ENCODE measurements at places on chromosomes 5 and 9.

GRCh38 chr5:13477118-13477737, 467.3 kb downstream of the DNAH5 start:
- no peaks in the 10 kb centered on the region for H3K36me3 ChIP-seq
- no peaks in the 10 kb centered on the region for H3K4me1 ChIP-seq
- no peak overlapping the region for H3K4me3 ChIP-seq

DNA sequence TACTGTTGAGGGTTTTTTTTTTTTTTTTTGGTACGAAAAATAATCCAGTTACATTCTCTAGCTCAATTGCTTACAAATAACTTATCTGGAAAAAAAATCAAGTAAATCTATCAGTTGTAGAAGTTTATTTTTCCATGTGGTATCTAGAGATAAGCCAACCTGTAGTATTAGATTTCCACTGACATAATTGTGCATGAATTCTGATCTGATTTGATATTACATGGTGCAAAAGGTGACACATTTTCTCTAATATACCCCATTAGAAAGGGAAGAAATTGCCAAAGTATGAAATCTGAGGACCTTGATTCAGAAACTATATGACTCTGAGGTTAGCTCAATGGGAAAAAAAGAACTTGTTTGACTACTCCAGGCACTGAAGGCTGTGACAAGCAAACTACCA, 141.5 kb downstream of the SLF1 start:
- no peaks in the 10 kb centered on the region for H3K36me3 ChIP-seq
- H3K4me3 ChIP-seq, result no peak overlapping the region
- DNase-seq, result no peak

- no peak for DNase-seq
- peaks cover 10% of the 10 kb centered on the region for H3K36me3 ChIP-seq
- H3K27me3 ChIP-seq, result no peaks in the 10 kb centered on the region
- no peak overlapping the region for H3K4me3 ChIP-seq
- H3K27ac ChIP-seq, result no peak overlapping the region
Observed at GRCh38 chr9:108996643-108997042, 16.7 kb downstream of the CTNNAL1 start.

DNA sequence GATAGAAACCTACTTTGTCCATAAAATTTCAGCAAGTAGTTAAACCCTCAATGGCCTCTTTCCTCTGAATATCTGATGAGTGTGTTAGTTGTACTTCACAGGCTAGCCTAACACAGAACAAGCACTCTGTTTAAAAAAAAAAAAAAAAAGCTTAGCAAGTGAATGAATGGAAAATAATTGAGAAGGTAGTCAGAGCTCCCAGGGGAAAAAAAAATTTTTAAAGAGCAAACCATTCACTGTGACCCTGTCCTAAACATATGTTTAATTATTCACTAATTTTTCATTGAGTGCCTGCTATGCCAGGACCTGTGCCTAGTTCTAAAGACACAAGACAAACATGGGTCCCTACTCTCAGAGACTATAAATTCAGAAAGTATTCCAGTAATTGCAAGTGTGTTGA, 69.3 kb downstream of the SH3RF2 start:
- no peak for DNase-seq
- H3K36me3 ChIP-seq, result peaks cover 7% of the 10 kb centered on the region
- H3K27ac ChIP-seq, result no peak overlapping the region

GRCh38 chr5:167555565-167556166, 735.8 kb upstream of the WWC1 start:
- DNase-seq, result no peak
- H3K4me3 ChIP-seq, result no peak overlapping the region
- peaks cover 1% of the 10 kb centered on the region for H3K36me3 ChIP-seq

DNA sequence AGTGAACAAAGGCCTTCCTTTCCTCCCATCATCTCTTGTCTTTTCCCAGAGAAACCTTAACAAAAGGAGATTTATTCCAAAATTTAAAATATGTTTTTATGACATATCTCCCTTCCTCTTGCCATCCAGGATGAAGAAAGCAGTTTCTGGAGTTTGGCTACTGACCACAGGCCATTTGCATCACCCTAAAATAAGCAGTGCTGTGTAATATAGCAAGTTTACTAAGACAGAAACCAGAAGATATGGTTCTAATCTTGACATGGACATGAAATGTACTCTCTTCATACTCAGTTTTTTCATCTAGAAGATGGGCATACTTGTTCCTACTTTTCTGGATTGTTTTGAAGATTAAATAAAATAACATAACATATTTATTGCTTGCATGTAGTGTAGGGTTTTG, 50.2 kb upstream of the ZFAND5 start:
- no peak overlapping the region for H3K27ac ChIP-seq
- no peaks in the 10 kb centered on the region for H3K27me3 ChIP-seq
- no peak overlapping the region for H3K4me3 ChIP-seq
- no peak for DNase-seq

GRCh38 chr5:178576591-178577351, 13.4 kb downstream of the COL23A1 start:
- peaks cover 7% of the 10 kb centered on the region for H3K36me3 ChIP-seq
- H3K27ac ChIP-seq, result peak overlapping the region; percentile 72
- peak overlapping the region; percentile 73 for H3K4me3 ChIP-seq

DNA sequence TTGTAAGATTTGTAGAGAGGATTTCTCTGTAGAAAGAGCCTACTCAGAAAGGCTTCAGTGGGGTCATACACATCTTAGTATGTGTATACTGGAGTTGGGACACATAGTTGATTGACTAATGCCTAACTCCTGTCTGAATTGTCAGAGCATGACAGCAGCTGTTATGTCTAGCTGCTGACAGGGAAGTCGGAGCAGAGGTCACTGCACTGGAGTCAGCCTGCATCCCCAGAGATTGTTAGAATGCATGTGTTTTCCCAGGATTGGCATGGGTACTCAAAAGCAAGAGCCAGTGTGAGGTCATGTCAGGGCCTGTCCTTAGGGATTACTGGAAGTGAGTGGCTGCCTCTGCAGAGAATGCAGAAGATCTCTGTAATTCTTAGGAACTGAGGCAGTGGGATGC, 82.7 kb downstream of the ITGA1 start:
- H3K4me3 ChIP-seq, result no peak overlapping the region
- H3K36me3 ChIP-seq, result no peaks in the 10 kb centered on the region
- no peaks in the 10 kb centered on the region for H3K27me3 ChIP-seq
- no peak overlapping the region for H3K27ac ChIP-seq
- DNase-seq, result no peak
- peaks cover 9% of the 10 kb centered on the region for H3K4me1 ChIP-seq

DNA sequence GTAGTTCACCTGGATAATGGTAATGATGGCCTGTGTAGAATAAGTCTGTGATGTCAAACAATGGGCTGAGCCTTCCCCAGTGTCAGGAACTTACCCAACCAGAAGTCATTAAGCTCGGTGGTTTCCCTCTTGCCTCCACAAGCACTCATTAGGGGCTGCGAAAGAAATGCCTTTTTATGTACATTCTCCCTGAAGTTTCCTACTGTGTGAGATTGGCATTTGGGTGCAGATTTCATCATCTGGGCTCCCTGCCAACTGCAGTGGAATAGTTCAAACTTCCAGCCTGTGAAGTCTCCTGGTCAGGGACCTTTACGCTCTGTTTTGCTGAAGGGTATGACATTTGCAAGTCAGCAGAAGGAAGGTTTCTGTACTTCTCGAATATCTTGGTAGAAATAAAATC, 41.6 kb upstream of the TMEM215 start:
- H3K4me3 ChIP-seq, result no peak overlapping the region
- no peaks in the 10 kb centered on the region for H3K27me3 ChIP-seq
- no peak for DNase-seq
- no peak overlapping the region for H3K27ac ChIP-seq
- no peaks in the 10 kb centered on the region for H3K4me1 ChIP-seq

DNA sequence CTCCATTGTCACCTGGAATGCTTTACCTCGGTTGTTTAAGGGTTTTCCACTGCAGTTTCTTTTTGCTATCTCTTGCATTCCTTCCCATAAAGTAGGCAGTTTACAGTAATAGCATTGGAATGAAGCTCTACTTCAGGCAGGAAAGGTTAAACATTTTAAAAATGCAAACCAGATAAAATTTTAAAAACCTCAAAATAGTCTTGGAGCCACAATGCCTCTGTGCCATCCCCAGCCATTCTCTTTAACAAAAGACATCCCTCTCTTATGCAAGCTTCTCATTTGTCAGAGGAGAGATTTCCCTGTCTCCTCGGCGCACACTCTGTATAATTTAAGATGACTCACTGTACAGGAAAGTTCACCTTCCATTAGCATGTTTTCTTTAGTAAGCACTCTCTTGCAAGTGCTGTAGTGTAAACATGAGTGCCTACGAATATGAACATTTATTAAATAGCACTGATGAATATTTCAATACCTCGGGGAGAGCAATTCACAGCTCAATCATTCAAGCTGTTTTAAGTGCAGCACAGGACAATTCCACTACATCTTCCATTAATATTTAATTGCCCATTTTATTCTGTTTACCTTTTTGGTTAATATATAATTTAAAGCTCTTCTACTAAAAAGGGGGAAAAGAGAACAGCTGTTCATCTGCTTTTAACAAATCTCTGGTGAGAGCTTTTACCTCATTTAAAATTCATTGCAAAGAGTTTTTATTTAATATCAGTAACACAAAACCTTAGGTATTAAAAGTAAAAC, 343.6 kb downstream of the SPATA31D1 start:
- no peak for DNase-seq
- peak overlapping the region; percentile 1 for H3K4me3 ChIP-seq
- H3K27me3 ChIP-seq, result no peaks in the 10 kb centered on the region
- H3K36me3 ChIP-seq, result peaks cover 7% of the 10 kb centered on the region
- H3K4me1 ChIP-seq, result peaks cover 22% of the 10 kb centered on the region

GRCh38 chr9:7739595-7739994, 60.0 kb downstream of the DMAC1 start:
- no peaks in the 10 kb centered on the region for H3K27me3 ChIP-seq
- DNase-seq, result no peak
- H3K27ac ChIP-seq, result no peak overlapping the region

DNA sequence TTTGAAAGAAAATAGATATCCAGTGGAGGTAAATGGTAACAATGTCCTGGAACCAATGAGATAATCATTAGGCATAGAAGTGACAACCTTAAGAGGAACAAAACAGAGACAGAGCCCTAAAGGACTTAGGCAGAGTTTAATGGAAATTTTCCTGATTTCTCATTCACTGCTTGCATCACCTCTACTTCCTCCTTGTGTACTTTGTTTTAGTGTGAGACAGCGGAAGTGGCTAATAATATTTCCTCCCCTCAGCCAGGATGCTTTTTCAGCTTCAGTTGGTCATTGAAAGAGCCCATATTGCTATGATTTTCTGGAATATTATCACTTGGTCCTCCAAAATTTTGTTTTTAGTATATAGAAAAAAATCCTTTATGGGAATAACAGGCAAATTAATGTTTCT, 153.4 kb upstream of the MPDZ start:
- peaks cover 33% of the 10 kb centered on the region for H3K4me1 ChIP-seq
- H3K4me3 ChIP-seq, result no peak overlapping the region
- no peak overlapping the region for H3K27ac ChIP-seq
- no peaks in the 10 kb centered on the region for H3K27me3 ChIP-seq
- no peak for DNase-seq
- H3K36me3 ChIP-seq, result no peaks in the 10 kb centered on the region

- H3K36me3 ChIP-seq, result peaks cover 2% of the 10 kb centered on the region
- H3K27ac ChIP-seq, result no peak overlapping the region
- peaks cover 5% of the 10 kb centered on the region for H3K4me1 ChIP-seq
- no peak for DNase-seq
- no peak overlapping the region for H3K4me3 ChIP-seq
Observed at GRCh38 chr9:2697492-2697891, 19.8 kb upstream of the KCNV2 start.

DNA sequence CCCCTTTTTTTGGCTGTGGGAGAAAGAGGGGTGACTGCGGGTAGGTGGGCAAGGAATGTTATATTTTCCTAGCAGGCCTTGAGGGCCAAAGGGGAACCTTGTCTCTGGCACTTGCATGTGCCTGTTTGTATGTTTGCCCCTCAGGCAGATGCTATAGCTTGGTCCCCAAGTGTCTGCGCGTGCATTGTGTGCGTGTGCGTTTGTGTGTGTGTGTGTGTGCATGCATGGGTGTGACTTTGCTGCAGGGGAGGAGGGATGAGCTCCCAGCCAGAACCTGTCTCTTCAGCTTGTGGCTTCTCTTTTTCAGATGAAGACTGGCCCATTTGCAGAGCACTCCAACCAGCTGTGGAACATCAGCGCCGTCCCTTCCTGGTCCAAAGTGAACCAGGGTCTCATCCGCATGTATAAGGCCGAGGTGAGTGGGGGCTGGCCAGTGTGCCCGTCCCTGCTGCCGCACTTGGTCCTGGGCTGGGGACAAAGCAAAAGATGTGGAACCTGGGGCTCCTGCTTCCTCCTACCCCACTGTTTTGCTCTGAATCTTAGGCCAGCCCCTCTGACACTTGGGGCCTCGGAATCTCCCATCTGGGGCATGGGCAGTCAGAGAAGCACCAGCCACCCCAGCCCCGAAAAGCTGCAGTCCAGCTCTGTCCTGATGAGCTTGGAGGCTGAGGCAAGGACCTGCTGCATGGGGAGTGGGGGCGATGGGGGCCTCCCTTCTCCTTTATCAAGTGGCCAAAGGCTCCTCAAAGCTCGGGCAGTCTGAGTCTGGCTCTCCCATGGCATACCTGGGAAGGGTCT, 31.1 kb downstream of the PTPA start:
- peak overlapping the region; percentile 54 for H3K4me3 ChIP-seq
- no peaks in the 10 kb centered on the region for H3K27me3 ChIP-seq
- H3K4me1 ChIP-seq, result peaks cover 70% of the 10 kb centered on the region
- peaks cover 8% of the 10 kb centered on the region for H3K36me3 ChIP-seq
- peak overlapping the region; percentile 100 for H3K27ac ChIP-seq

GRCh38 chr9:95810814-95811213, 64.7 kb upstream of the ERCC6L2 start:
- DNase-seq, result no peak
- H3K27ac ChIP-seq, result no peak overlapping the region

GRCh38 chr5:10705747-10706146, 55.3 kb downstream of the DAP start:
- no peak overlapping the region for H3K27ac ChIP-seq
- H3K36me3 ChIP-seq, result peaks cover under 1% of the 10 kb centered on the region
- DNase-seq, result no peak
- H3K4me1 ChIP-seq, result peaks cover 10% of the 10 kb centered on the region
- H3K27me3 ChIP-seq, result no peaks in the 10 kb centered on the region
- H3K4me3 ChIP-seq, result no peak overlapping the region

- no peaks in the 10 kb centered on the region for H3K27me3 ChIP-seq
- DNase-seq, result no peak
- peak overlapping the region; percentile 30 for H3K27ac ChIP-seq
- H3K36me3 ChIP-seq, result no peaks in the 10 kb centered on the region
- no peak overlapping the region for H3K4me3 ChIP-seq
Observed at GRCh38 chr9:89678396-89679015, 73.7 kb downstream of the GADD45G start.

- peaks cover 18% of the 10 kb centered on the region for H3K4me1 ChIP-seq
- H3K4me3 ChIP-seq, result no peak overlapping the region
- no peak overlapping the region for H3K27ac ChIP-seq
- H3K27me3 ChIP-seq, result no peaks in the 10 kb centered on the region
- H3K36me3 ChIP-seq, result no peaks in the 10 kb centered on the region
Observed at GRCh38 chr9:71647094-71647591, 121.2 kb downstream of the CEMIP2 start.

- H3K4me3 ChIP-seq, result no peak overlapping the region
- peaks cover 7% of the 10 kb centered on the region for H3K4me1 ChIP-seq
- no peak overlapping the region for H3K27ac ChIP-seq
- H3K36me3 ChIP-seq, result peaks cover 11% of the 10 kb centered on the region
- no peak for DNase-seq
Observed at GRCh38 chr5:142132916-142133315, 24.3 kb downstream of the NDFIP1 start.

Data from mesothelial cell of epicardium (in vitro differentiated cells).